ELR (cell line): ENCODE measurements at places on chromosomes 6 and 20.
A peak's percentile ranks its signal among the peaks of the same experiment; 100 is the strongest.

DNA sequence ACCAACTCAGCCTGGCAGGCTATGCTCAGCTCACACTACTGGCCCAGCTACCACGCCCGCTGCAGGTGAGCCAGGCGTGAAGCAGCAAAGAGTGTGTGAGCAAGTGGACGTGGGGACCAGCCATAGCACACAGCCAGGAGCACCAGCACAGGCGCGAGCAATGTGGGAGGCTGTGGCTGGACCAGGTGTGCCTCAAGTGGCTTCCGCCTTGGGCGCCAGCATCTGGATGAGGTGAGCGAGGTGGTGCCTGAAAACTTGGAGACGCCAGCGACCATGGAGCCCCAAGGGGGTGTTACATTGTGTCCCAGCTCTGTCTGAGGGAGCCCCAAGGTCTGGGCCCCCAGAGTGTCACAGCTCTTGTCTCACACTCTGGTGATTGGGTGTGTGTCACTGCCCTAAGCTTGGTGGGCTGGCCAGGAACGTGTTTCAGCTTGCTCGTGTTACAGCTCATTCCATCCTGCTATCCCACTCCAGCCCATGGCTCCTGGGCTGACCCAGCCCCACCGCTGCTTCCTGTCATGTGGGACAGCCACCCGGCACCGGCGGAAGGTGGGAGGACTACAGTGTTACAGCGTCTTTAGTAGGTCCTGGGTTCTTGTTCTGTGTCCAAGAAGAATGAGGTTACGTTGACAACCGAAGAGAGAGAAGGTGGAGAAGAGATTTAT is 508.0 kb upstream of the MMS22L start:
- no peak for DNase-seq

DNA sequence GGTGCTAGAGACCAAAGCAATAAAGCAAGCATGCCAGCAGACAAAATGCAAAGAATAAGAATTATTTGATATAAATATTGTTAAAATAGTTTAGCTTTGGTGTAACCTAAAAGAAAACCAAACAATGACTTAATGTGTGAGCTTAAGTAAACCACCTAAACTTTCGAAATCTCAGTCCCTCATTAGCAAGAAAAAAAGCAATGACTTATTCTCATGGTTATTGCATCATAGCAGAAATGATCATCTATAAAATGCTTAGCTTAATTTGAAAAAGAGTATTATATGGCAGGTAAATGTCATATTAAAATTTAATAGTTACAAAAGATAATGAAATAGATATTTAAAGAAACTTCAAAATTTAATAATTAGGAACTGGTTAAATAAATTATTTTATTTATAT is 1395.7 kb upstream of the EYS start:
- no peak for DNase-seq

DNA sequence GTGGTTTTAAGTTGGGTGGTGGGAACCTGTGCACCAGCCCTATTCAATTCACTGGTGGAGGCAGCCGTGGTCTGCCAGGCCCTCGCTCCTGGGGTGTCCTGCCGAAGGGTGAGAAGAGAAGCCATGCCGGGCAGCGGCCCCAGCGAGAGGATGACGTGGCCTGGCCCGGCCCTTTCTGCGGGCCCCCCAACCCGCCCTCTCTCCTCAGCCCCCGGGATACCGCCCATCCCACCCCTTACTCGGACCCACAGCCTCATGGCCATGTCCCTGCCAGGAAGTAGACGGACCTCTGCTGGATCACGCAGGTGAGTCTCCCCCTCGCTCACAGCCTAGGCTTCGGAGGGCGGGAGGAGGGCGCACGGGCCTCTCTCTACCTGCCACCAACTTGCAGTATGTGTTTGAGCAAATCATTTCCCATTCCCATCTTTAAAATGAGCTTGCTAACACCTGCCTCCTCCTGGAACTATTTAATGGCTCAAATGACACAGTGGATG is 30.1 kb downstream of the SNPH start:
- DNase-seq: no peak

DNA sequence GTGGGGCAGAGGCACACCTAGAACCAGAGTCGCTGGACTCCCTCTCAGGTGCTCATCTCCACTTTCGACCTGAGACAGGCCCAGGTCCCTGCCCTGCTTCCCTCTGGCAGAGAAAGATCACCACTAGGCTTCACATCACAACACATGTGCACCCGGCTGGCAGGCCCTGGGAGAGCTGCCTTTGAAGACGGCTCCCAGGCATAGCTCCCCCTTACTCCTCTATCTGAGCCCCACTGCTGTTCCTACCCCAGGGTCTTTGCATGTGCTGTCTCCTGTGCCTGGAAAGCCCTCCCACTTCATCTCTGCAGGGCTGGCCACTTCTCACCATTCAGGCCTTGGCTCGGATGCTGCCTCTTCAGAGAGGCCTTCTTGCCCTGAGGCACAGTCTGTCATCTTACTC is 89.2 kb downstream of the NOL4L start:
- no peak for DNase-seq

GRCh38 chr6:31114970-31115849 is 610 bp downstream of the PSORS1C1 start:
- peak; percentile 79 for DNase-seq

GRCh38 chr6:68238097-68238601 is 396.9 kb upstream of the ADGRB3 start:
- peak; percentile 20 for DNase-seq

DNA sequence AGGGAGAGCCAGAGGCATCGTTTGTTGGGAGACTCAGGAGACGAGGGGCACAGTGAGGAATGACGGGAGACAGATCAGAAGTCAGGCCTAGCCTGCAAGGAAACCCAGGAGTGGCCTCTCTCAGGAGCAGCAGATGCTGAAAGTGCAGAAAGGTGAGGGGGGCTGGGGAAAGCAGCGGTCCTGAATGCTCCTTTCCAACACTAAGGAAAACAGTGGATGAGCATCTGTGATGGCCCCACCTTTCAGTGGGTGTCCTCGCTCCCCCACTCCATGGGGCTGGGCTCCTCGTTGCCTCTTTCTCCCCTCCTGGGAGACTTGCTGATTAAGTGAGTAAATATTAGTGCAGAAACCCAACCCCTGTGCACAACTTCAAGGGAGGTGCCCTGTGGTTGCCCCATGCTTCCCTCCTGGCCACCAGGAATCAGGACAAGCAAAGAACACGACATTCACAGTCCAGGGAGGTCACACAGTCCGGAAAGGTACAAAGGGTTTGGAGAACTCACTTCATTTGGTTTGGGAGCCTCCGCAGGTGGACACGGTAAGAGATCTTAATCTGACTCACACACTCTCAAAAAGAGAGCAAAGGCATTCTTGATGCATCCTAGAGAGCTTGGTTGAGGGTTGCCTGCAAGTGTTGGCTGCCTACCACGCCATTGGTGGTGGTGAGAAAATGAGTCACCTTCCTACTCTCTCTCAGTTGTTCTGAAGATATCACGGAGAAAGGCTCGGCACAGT is 9.7 kb upstream of the BPIFB1 start:
- no peak for DNase-seq

- peak; percentile 71 for DNase-seq
These were observed 121.4 kb downstream of the REV3L start for GRCh38 chr6:111361648-111362047.

DNA sequence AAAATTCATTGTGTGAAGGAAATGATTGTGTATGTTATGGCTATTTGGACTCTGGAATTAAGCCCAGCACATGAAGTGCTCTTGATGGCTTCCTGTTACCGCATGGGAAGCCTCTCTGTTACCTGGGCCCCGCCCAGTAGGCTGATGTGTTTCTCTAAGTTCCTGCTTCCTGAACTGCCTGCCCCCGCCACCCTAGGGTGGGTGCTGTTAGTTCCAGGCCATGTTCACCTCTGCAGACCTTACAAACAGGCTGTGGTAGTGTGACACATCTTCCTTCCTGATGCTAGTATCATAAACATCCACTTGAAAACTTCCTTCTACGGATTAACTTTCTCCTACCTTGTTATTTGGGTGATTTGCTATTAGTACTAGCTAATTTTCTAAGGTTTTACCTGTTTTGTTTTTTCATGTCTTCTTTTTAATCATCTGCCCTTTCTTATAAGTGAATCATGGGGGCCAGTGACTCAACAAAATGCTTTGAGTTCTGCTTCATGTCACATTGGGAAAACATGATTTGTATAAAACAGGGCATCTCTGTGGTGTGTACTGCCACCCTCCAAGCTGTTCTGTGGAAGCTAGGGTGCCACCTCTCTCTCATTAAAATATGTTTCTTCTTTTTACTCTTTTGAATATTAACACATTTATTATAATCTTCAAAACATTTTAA is 40.6 kb downstream of the SH3BGRL2 start:
- DNase-seq: peak; percentile 20

- no peak for DNase-seq
These were observed 40.1 kb downstream of the RNF217 start for GRCh38 chr6:125002406-125002741.

DNA sequence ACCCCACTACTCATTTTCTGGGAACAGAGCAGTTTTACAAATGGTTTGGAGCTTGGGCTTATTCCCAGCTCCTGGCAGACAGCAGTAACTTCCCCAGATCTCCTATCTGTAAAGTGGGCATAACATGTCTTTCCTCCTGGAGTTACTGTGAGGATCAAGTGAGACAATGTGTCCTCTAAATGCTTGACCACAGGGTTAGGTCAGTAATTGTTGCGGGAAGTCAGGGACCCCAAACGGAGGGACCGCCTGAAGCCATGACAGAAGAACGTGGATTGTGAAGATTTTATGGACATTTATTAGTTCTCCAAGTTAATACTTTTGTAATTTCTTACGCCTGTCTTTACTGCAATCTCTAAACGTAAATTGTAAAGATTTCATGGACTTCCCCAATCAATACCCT is 15.3 kb upstream of the ZNFX1 start:
- DNase-seq: no peak

DNA sequence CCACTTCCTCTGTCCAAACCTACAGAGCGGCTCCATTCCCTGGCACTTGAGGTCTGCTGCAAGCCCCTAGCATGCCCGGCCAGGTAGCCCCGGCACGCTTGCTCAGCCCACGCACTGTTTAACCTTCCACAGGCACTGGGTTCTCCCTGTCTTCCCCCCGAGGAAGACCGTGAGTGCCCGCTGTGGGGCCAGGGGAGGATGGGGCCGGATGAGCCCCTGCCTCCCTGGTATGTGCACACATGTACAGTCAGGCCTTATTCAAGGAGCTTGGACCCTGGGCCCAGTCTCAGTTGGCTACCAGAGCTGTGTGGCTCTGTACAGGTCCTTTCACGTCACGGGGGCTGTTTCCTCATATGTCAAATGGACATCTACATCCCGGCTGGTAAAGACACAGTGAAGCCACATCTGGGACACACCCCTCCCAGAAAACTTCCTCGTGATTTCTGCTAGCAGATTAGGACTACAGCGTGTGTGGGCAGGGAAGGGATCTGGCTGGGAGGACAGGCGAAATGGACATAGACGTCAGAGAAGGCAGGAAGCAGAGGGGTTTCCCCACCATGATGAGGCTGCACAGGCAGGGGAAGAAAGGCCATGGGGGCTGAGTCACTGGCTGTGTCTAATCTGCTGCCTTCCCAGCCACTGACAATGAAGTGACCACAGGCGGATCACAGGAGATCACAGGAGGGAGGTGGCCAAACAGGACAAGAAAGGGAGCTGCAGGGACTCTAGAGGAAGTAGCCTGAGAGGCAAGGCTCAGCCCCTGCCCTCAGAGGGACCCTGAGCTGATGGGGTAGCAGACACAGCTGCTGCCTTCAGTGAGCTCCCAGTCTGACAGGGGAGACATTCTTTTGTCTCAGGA is 62.9 kb downstream of the MRPL14 start:
- peak; percentile 98 for DNase-seq

DNA sequence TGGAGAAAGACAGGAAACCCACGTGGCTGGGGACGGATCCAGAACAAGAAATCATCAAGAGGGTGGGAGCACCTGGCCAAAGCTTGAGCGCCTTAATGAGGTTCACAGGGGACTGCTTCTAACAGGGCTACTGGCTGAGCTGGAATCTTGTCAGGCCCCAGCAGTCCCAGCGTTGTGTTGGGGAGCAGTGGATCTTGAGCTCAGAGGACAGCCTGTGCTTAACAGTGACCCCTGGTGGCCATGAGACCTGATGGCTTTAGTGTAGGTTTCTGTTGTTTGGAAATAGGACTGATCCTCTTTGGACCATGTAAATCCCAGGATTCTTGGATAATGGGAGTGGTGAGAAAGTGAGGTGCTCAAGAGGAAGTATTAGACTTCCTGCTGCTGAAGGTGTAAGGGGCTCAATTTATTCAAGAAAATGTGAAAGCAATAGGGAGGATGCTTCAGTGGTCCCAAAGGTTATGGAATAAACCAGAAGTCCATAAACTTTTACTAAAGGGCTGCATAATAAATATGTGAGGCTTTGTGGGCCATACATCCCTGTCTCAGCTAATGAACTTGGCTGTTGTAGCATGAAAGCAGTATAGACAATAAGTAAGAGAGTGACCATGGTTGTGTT is 216.2 kb downstream of the NFATC2 start:
- peak; percentile 79 for DNase-seq

GRCh38 chr6:83514466-83514865 is 2.1 kb downstream of the PRSS35 start:
- no peak for DNase-seq
